Ascending aorta (tissue), 2 donors: ENCODE measurements at places on chromosomes 4 and X. TPM values are rescaled to one million over a fixed set of nuclear protein-coding genes. Genes with fewer than 3 reads are reported as not detected.

DNA sequence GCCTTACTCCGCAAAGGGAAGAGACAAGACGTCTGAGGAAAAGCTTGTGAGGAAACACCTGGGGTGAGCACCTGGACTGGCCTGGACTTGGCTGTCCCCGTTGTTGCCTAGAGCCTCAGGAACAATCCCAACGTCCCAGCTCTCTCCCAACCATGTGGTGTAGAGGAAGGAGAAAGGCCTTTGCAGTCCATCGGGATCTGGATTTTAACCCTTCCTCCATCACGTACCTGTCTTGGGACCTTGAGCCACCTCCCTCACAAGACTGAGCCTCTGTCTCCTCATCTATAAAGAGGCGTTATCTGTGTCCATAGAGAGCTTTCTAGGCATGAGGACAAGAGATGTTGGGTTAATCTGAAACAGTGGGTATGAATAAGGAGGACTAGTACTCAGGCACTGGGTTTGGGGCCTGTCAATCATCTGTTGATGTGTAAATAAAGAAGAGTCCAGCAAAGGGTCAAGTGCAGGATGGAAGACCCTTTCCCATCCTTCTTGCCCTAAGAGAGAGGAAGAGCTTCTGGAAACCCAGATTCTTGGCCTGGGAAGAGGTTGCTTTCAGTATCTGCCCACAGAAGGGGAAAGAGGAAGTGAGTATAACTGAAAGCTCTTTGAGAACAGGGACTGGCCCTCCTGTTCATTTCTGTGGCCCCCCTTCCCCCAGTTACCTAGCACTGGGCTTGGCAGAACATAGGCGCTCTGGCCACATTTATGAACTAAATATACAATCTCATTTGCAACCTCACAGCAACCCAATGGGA, 137.1 kb downstream of the PJA1 start:
- no peak for DNase-seq

DNA sequence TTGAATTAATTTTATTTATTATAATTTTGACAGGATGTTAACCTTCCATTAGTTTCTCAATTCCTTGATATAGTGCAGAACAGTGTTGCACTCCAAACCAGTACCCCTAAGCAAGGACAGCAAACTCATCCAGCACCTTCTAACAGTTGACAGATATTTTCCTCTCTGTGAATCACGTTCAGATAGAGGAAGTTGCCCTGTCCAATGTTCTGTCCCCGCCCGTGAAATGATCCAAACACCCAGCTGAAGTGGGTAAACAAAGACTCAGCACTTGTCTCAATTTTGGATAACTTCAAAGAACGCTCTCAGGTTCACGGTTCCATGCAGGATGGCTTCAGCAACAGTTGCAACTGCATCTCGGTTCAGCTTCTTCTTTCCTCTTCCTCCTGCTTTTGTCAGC, 1240.0 kb upstream of the ADGRL3 start:
- DNase-seq = no peak

DNA sequence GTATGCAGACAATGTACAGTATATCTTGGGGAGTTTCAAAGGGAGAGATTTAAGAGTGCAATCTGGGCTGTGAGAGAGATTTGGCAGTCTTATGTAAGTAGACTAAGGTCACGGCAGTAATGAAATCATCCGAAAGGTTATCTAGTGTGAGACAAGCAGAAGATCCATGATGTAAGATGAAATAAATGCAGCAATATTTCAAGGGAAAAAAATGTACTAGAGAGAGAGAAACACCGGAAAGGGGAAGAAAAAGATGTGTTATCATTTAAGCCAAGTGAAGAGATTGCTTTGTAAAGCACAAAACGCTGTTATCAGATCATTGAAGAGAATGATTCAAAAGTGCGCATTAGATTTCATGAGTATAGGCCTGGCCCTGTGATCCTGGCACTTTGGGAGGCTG, 88.4 kb upstream of the GUCY1A1 start:
- no peak for DNase-seq

GRCh38 chrX:154516656-154517100, 646 bp upstream of the FAM3A start:
- no peak for DNase-seq

DNA sequence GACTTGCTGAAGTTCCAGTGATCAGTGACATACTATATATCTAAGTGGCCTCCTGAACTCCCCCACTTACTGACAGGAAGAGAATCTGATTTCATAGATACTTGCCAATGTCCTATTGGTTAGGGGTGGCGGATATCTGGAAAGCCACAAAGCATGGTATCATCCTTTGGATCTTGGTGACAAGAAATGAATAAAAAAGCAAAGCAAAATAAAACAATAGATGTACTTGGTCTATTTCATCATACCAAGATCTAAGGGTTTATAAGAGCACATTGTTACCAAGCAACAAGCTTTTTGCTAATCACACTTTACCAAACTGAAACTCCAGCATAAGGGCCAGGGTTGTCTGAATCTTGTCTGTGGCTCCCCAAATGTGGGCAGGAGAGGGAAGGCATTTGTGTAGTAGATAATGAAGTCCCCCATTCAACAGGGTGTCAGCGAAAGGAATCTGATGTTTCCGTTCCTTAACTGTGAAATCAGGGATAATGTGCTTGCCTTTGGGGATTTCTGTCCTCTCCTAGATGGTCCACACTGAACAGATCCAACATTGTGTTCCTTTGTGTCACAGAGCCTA, 125.0 kb upstream of the SMIM10 start:
- no peak for DNase-seq

GRCh38 chr4:5511791-5512190, 196.6 kb downstream of the EVC2 start:
- DNase-seq = no peak

GRCh38 chr4:151565583-151565982, 156.6 kb downstream of the FHIP1A start:
- DNase-seq = no peak

GRCh38 chr4:26073886-26074560, 160.0 kb downstream of the SMIM20 start:
- DNase-seq = no peak

DNA sequence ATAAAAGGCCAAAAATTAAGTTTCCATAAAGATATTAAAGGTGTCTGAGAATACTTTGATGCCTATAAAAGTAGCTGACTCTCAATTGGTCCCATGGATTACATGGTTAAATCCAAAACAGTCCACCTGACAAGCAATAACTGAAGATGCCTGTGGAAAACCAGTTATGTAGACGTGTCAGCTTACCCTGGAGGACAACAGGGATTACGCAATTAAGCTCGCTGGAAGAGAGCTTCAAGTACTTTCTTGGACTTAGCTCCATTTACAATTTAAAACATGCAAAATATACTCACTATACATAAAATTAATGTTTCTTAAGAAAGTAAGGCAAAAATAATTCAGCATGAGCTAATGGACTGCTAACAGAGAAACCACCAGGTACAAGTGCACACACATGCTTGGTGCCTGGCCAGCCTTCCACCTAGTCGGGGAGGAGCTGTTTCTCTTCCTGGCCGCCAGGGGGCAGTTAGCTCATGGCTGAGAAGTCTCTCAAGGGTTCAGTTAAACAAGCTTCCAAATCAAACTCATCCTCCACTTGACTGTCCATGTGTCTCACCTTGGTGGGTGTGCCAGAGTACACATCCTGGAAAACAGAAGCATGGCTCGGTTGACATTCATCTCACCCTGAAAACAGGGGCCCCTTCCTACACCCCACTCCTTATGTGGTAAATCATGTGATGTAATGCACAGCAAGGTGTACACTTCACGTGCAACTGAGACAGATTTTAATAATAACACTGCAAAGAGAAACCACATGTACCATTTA, 9.2 kb upstream of the FAM53A start:
- DNase-seq = no peak

GRCh38 chr4:19187691-19188090, 1064.0 kb upstream of the SLIT2 start:
- DNase-seq = no peak

DNA sequence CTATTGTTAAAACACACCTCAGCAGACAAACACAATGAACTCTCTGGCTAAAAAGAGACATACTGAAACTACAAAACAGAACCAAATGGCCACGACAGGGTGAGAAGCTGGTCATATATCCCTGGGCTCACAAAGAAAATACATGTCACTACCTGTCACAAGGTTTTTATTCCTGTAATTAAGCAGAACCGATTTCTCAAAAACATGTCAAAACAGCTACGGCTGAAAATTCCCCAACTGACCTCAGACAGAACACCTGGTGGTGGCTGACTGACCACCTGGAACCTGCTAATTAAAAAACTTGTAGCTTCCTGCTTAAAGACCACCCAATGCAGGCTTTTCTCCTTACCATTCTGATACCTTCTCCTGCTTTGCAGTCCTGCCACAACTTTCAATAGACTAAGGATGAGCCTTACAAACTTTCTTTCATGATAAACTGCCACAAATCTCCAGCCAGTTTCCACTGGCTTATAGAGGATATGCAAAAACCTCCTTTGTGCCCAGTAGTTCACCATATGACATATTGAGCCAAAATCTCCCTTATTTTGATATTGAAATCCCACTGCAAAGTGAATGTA, 571.9 kb downstream of the SPOCK3 start:
- DNase-seq = no peak

DNA sequence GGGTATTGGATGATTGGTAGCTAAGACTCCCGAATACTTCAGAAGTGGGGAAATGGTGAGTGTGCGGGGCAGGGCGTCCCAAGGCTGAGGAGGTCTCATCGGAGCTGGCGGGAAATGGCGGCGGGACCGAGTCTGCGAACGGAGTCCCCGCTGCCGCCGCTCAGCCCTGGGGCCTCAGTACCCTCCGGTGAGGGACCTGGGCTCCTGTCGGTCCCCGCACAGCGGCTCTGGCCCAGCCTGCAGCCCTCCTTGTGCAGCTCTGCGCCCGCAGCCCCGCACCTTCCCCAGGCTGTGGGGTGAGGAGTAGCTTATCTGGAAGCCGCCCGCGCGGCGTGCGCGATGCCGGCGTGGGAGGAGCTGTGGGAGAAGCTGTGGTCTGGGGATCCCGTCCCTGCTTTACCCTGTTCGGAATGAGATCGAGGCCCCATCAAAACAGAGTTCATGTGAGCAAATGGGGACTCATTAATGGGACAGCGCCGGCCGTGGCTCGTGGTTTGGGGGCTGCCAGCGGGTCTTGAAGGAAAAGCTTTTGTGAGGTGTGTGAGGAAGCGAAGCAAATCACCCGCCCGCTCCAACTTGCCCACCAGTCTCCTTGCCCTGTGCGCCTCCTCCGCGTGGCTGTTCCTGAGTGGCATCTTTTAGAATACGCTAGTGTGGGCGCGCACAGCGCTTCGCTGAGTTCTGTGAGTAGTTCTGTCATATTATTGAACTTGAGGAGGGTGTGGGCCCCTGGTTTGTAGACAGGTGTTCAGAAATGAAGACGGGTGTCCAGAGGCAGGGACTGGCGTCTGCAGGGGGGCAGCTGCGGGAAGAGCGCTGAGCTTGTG, 531 bp downstream of the ZNF141 start:
- DNase-seq = no peak

GRCh38 chr4:140096921-140097320, 57.1 kb downstream of the MAML3 start:
- DNase-seq = no peak

DNA sequence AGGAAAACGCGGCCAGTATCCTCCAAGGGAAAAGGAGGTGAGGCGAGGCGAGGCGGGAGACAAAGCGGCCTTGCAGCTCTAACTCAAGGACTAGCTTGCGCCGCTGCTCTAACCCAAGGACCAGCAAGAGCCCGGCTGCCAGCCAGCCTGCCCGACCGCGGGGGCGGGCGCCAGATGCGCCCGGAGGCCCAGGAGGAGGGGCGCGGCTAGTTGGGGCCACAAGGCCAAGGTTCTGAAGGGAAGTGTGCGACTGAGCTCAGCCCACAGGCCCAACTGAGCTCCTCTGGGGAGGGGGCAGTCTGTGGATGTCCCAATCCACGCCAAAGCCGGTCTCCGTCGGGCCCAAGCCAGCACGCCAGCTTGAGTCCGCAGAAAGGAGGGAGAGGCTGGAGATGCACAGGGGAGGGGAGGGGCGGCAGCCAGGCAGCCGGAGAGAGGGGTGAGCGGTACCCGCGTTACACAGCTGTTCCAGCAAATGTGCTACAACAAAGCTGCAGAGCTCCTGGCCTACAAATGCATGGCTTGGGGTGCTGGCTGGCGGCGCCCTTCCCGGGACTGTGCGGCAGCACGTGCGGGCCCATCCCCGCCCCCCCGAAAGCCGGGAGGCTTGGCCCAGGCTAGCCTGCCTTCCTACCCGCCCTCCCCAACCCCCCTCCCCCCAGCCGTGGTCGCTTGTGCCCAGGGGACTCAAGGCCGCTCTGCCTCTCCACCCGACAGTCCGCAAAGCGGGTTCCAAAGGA, 637 bp downstream of the AMER1 start:
- DNase-seq = no peak

- DNase-seq = no peak
These were observed 49.2 kb upstream of the HDAC8 start for GRCh38 chrX:72621625-72622485.

DNA sequence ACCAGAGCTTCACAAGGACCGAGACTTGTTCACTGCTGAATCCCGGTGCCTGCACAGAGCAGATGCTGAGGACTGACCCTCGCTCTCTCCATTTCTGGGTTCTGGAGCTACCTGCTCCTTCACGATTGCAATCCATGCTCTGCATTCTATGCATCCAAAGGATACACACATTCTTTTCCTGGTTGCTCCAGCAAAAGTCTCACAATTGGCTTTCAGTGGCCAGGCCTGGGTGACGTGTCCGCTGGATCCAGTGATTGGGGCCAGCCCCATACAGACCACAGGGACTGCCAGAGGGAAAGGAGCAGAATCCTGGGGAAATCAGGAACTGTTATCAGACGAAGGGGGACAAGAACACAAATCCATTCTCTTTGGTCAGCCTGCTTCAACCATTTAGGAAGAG, 14.9 kb upstream of the CDKN2AIP start:
- DNase-seq = no peak

GRCh38 chr4:110639207-110640090, 16.6 kb upstream of the PITX2 start:
- no peak for DNase-seq

GRCh38 chr4:82525307-82525911, 36.4 kb downstream of the TMEM150C start:
- no peak for DNase-seq

- no peak for DNase-seq
These were observed 152.4 kb upstream of the SPIN4 start for GRCh38 chrX:63503541-63503940.

- no peak for DNase-seq
These were observed 10.3 kb downstream of the MPP1 start for GRCh38 chrX:154795016-154795415.

Gene CITED1
- total RNA-seq = not detected

Gene COPS4
- total RNA-seq = 83.5 TPM

Gene COL4A6
- total RNA-seq = under 0.01 TPM

Gene PLP1
- total RNA-seq = 5.9 TPM

Gene TKTL2
- not detected for total RNA-seq

Gene CDS1
- 0.11 TPM for total RNA-seq

Gene TGIF2LX
- total RNA-seq = not detected

Gene PTPN13
- total RNA-seq = 20.8 TPM

Gene CXCL5
- not detected for total RNA-seq

Gene LRAT
- total RNA-seq = not detected

Gene GK2
- total RNA-seq = not detected

Gene TMSB15C
- total RNA-seq = 0.11 TPM

Gene RADX
- not detected for total RNA-seq

Gene TCEAL2
- total RNA-seq = not detected
